Adrenal gland (tissue), 19 donors: ENCODE measurements at places on chromosomes 1 and 21. TPM values are rescaled to one million over a fixed set of nuclear protein-coding genes. Genes with fewer than 3 reads are reported as not detected.

DNA sequence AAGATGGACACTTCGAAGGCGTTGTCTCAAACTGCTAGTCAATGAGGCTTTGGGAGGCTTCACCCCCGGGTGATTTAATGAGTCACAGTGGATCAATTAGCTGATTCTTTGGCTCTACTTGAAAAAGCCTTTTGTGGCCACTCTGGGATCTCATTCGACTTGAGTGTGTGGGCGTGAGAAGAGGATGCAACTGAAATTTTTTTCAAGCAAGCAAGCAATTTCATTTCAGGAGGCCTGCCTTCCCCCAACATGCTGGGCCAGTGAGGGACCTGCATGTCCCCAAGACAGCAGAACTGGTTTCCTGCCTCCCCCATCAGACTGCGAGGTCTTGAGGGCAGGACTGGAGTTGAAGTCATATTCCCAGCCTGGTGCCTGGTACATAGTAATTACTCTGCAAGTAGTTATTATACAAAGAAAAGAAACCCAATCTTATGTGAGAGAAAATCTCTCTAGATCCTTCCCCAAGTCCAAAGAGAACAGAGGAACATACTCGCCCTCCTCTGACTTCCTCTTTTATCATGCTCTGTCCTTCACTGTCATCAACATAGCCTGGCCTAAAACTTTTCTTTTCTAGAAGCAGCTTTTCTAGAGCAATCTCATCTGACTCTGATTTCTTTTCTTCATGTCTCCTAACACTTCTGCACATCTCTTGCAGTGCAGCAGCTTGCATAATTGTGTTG, 22.7 kb downstream of the SYT6 start:
- DNase-seq, result no peak

GRCh38 chr1:232250838-232251237, 379.1 kb downstream of the SIPA1L2 start:
- no peak for DNase-seq

GRCh38 chr1:22442212-22442894, 9.3 kb upstream of the ZBTB40 start:
- no peak for DNase-seq

DNA sequence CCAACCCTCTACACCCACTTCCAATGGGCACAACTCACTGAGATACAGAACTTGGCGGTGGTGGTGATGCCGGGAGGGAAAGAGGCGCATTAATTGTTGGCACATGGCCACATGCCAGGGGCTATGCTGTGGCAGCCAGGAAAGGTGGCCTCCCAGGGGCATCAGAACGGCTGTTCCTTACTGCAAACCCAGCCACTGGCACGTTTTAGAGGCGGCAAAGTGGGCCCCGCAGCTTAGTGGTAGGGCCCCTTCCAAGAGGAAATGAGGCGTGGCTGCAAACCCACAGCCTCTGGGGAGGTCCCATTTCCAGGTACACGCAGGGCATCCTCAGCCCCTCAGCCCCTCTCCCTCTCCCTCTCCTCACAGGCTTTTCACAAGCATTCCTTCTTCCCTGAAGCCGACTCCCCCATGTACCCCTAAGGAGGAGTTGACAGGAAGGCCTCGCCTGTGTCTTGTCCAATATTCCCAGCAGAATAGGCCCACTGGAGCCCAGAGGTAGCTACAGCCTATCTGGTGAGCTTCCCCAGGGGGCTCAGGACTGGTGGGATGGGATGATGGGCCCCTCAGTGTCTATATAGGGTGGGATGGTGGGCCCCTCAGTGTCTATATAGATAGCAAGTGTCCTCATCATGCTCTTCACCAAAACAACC, 166.2 kb downstream of the CLIC6 start:
- DNase-seq, result no peak

- DNase-seq, result no peak
These were observed 45.8 kb downstream of the SSBP3 start for GRCh38 chr1:54360165-54361005.

- DNase-seq, result no peak
These were observed 69.6 kb downstream of the SDCCAG8 start for GRCh38 chr1:243325305-243325890.

GRCh38 chr1:53984726-53985125, 33.3 kb downstream of the LDLRAD1 start:
- no peak for DNase-seq

- DNase-seq, result no peak
These were observed 12.4 kb upstream of the TMEM183A start for GRCh38 chr1:202994756-202995155.

- no peak for DNase-seq
These were observed 437.1 kb downstream of the PTBP2 start for GRCh38 chr1:97158691-97159096.

- no peak for DNase-seq
These were observed 289.0 kb upstream of the VAMP3 start for GRCh38 chr1:7482077-7482476.

- peak; percentile 22 for DNase-seq
These were observed 60.3 kb downstream of the SLC45A1 start for GRCh38 chr1:8378178-8378577.

- DNase-seq, result no peak
These were observed 500.3 kb upstream of the C1orf87 start for GRCh38 chr1:60573726-60574409.

DNA sequence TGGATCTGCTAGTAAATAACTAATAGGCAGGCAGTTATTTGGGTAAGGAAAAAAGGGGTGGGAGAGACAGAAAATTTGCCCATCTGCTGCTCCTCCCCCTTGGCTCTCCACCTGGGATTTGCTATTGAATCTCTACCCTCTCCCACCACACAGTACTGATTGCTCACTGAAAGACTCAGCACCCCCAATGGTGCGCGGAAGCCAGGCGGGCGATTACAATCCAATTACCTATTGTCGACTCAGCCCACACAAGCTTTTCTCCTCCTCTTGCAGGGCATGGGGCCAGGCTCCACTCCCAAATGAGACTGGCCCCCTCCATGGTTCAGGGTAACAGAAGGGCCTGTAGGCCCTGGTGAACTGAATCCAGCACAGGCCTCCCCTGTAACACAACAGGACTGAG, 2.7 kb upstream of the HMGN2 start:
- DNase-seq, result peak; percentile 31

DNA sequence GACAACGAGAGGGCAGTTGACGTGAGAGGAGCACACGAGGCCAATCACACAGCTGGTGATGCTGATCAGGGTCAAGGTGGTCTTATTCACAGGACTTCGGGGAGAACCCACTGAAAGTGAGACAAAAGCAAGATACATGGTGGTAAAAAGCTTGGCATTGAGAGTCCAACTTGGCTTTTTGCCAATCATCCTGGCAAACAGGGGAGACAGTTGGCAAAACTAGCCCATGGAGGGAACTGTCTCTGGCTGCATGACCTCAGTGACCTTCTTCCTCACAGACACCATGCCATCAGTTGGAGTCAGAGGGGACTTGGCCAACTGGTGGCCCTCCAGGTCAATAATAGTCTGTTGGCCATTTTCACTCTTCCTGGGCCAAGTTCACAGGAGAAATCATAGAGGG, 139.9 kb downstream of the ASTN1 start:
- no peak for DNase-seq

DNA sequence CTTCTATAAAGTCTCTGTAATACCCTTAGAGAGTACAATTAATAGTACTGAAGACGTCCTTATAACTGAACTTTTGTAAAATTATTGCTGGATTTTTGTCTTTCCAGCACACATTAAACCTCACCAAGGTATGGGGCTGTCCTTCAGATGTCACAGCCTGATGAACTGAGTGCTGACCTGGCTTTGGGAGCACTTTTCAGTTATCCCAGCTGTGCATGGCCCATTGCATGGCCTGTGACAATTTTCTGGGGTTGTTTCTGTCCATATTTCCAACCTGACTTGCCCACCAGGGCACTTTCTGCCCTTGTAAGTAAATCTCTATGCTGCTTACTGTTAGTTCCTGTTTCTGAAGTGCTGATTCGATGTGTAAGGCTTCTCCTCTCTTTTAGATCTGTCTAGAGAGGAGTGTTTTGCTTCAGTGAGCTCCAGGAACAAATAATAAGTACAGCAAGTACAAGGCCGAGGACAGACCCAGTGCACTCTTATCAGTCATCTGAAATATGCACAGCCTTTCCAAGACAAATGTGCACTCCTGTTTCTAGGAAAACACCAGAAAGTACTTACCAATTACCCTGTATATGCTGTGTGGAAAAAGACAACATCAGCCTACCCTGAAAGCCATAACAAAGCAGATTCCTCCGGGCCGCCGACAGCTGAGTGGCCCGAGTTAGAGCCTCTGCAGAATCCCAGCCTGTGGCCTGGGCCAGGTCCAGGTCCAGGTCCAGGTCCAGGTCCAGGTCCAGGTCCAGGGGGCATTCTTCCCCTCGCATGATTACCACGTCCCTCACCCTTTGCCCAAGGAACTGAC, 121.7 kb downstream of the DHRS3 start:
- DNase-seq, result peak; percentile 23

DNA sequence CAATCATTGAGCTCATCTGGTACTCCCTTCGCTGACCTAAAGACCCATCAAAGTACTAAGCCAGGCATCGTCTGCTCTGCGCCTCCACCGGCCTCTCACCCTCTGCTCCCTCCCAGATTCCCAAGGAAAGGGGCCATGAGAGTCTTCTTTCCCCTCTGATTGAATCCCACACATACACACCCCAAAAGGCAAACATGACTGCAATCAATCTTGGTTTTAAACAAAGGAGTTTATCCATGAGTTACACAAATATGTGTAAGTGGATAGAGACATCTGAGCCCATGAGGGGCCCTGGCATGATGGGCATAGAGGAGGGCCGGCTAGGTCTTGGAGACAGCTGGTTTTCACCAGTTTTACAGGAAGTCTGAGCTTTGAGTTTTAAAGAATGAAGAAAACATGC, 50.9 kb downstream of the CAPN2 start:
- DNase-seq, result no peak

DNA sequence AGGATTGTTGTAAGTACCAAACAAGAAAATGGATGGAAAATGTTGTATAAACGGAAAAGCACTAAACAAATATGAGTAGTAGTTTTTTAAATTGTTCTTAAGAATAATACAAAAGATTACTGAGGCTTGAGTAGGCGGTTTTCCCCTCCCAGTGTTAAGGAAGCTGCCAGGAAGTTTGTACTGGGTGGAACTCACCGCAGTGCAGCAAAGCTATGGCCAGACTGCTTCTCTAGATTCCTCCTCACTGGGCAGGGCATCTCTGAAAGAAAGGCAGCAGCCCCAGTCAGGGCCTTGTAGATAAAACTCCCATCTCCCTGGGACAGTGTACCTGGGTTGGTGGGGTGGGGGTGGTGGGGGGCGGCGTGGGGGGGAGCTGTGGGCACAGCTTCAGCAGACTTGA, 58.7 kb downstream of the XCL2 start:
- no peak for DNase-seq

- no peak for DNase-seq
These were observed 15.6 kb downstream of the SPSB1 start for GRCh38 chr1:9308236-9308785.

- DNase-seq, result no peak
These were observed 4.1 kb downstream of the GPSM2 start for GRCh38 chr1:108880850-108881249.

DNA sequence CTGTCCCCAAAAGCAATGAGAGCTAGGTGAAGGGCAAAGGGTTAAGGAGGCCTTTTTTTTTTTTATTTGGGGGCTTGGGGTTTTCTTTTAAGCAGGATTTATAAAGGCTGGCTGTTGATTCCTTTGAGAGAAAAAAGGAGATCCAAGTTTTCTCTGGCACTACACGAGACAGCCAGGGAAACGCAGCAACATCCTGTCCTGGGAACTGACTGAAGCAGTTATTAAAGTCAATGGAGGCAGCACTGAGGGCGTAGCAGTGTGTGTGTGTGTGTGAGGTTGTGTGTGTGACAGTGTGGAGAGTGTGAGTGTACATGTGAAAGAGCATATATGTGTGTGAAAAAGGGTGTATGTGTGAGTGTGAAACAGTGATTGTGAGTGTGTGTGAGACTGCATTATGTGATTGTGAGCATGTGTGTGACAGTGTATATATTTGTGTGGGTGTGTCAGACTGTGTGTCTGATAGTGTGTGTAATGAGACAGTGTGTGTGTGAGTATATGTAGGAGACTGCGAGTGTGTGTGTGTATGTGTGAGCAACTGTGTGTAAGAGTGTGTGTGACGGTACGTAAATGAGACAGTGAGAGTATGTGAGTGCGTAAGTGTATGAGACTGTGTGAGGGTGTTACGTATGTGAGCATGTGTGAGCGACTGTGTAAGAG, 65.9 kb upstream of the TIAM1 start:
- DNase-seq, result no peak

DNA sequence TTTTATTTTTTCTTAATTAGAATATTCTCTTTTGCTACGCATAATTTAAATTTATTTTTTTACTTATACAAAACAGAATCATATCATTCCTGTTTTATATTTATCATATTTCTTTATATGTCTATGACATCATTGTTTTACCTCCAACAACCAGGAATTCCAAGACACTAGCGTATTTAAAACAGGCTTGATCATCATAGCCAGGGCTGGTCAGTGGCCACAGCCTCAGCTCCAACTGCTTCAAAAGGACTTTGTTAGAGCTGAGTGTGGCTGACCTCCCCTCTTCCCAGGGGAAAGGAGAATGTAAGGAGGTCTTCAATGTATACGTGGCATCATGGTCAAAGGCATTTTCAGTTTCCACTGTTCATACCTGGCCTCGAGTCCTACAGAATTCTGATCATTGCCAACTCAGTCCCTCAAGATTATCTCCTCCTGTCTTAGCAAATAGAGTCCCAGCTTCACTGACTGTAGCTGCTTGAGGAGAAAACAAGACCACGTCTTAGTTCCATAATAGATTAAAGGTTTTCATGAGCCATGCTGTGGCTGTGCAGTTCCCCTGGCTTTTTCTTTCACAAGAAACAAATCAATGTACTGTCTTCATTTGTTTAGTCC, 444.0 kb downstream of the PTPRC start:
- no peak for DNase-seq

DNA sequence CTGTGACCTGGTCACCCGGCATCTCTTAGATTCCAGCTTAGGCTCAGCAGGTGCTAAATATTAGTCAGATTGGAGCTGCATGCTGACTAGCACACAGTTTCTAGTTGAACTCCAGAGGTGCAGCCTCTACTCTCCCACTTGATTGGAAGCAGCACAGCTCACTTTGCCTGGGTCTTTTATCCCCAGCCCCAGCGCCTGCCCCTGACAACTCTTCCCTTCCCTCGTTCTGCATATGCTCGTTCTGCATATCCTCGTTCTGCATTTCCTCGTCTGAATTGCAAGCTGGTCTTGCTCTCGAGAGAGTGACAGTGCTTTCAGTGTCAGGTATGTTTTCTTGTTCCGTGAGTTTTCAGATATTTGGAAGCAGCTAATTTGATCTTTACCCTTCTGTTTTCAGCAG, 11.7 kb downstream of the COL18A1 start:
- no peak for DNase-seq

The TMEM240 gene
- total RNA-seq, result 0.95 TPM

The ASCL5 gene
- total RNA-seq, result not detected

The SIK1 gene
- 0.90 TPM for total RNA-seq

The COL24A1 gene
- 0.16 TPM for total RNA-seq

The RHBG gene
- total RNA-seq, result 0.39 TPM

The CCDC27 gene
- total RNA-seq, result not detected

The SPATA45 gene
- not detected for total RNA-seq

The SH3D21 gene
- 1.5 TPM for total RNA-seq

The THEMIS2 gene
- total RNA-seq, result 16.0 TPM

The OR2T4 gene
- not detected for total RNA-seq

The RPTN gene
- not detected for total RNA-seq

The DONSON gene
- 5.3 TPM for total RNA-seq

The LAMC2 gene
- total RNA-seq, result not detected
